ENCODE measurements at places on chromosomes 4 and X.
A peak's percentile ranks its signal among the peaks of the same experiment; 100 is the strongest.

DNA sequence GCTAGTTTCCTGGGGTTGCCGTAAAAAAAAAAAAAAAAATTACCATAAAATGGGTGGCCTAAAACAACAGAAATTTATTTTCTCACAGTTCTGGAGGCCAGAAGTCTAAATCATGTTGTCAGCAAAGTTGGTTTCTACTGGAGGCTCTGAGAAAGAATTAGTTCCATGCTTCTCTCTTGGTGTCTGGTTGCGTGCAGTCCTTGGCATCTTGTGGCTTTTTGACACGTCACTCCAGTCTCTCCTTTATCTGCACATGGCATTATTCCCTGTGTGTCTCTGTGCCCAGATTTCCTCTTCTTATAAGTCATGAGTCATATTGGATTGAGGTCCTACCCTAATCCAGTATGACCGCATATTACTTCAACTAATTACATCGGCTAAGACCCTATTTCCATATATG lies 38.7 kb downstream of the SPATA4 start:
- no peak for DNase-seq

DNA sequence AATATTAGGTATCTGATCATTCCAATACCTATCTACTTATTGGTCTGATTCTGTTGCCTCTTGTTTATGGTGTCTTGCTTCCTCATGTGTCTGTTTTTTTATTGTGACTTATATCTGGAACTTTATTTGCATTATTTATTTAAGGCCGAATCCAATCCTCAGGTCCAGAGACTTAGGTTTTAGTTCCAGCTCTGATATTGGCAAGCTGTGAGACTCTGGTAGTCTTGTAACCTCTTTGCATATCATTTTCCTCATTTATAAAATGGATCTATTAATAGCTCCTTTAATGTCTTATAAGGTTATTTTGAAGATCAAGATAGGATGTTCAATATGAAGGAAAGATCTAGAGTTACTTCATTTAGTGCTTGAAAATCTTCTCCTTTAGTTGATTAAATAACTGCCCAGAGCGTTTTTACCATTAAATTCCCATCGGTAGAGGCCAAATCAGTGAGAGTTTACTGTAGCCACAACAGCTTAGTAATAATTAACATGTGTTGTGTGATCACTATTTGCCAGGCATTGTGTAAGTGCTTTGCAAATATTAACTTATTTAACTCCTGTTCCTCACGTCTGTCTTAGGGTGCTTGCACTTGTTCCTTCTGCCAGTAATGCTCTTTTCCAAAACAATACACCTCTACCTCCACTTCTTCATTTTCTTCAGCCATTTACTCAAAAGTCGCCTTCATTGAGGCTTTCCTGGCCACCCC lies 82.2 kb downstream of the CC2D2A start:
- DNase-seq, result no peak

- no peak for DNase-seq
These were observed 65.2 kb downstream of the PRDM5 start for GRCh38 chr4:120857312-120857711.

DNA sequence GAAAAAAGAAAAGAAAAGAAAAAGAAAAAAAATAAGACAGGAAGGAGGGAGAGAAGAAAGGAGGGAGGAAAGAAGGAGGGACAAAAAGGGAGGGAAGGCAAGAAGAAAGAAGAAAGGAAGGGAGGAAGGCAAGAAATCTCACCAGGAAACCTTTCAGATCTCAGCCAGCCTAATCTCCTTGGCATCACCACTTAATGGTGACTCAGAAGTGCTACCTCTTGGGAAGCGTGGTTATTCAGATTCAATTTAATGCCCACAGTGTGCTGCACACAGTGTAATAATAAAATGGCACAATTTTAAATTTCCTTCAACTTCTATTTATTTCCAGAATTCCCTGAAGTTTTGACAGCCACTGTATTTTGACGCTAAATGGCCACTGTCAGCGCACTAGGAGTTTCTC lies 50.3 kb downstream of the DKK2 start:
- no peak for DNase-seq

DNA sequence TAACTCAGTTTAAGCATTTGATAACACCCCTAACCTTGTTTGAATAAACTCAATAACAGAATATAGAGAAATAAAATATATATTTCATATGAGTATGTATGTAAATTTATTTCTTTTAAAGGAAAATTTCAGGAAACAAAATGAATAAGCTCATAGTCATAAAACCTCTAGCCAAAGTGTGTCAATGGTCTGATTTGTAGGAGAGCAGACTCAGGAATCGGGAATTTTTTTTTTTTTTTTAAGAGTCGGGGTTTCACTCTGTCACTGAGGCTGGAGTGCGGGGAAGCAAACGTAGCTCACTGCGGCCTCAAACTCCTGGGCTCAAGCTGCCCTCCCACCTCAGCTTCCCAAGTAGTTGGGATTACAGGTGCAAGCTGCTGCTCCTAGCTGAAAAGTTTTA lies 2.4 kb downstream of the PKD2 start:
- DNase-seq, result no peak

DNA sequence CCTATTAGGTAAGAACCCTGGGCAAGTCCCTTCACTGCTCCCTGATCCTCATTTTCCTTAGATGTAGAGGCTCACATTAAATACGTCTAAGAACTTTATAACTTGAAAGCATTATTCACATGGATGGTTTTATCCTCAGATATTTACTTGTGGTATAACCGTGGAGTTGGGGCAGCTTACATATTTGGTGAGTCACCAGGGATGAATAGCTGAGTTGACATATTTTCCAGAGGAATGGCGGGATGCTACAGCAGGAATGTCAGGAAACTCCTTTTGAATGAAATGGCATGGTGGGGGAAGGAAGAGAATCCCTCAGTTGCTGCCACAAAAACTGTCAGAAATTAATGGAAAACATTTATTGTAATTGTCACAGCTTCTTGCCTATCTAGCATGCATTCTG lies 165.3 kb upstream of the RPS6KA3 start:
- DNase-seq, result no peak

DNA sequence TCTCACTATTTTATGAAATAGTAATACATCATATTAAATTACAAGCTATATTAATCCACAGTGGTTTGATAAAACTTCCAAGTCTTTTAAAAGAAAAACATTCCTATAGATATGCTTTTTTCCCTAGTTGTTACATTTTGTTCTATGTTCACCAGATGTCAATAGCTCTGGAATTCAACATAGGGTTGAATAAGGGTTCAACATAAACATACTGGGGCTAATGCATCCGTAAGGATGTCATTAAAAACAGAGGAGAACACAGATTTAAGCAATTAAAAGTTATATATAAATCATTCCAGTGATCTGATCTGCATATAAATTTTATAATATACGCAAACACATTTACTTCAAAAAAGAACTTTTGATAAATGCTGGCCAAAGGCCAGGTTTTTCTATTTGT lies 32.5 kb downstream of the SULT1B1 start:
- DNase-seq, result peak; percentile 45

DNA sequence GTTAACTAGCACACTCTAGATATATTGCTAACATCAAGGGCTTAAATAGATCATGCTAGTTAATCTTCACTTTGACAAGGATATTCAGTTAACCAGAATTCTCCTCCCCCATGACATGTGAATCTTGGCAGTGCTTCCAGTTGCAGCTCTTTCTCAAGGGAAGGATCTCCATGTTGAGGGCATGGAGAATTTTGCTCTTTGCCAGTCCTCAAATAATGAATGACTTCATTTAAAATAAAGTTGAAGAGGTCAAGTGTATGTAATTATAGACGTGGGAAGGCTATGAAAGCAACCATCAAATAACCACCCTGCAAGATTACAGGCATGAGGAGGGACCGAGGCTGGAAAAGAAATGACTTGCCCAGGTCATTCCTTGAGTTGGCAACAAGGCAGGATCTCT lies 87.3 kb upstream of the CPEB2 start:
- DNase-seq, result no peak

DNA sequence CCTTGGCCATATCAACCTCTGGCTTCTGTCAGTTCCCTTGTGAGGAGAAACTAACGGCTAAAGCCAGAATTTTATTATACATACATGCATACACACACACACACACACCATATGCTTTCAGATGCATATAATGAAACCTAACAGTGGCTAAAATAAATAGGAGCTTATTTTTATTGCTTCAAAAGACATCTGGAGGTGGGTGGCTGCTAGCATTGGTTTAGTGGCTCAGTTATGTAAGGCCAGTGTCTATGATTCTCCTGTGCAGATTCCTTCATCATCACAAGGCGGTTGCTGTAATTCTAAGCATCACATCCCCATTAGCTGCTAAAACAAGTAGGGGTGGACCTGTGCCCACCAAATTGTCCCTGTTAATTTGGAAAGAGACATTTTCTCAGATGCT lies 110.8 kb downstream of the MAPK10 start:
- DNase-seq, result no peak

DNA sequence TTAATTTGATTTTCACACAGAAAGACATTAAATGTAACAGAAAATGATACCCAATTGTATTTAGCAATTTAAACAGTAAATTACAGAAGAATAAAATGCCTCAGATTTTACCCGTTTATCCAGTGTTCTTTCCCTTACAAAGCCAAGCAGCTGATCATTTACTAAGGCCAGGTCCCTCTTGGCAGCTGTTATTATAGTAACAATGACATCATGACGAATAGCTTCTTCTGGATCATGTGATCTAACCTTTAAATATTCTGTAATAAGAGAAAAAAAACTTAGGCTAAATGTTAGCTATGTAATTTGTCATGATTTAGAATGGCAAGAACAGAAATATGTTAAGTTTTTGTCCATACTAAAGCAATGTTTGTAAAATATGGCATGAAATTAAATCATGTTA lies 69.4 kb downstream of the PDS5A start:
- no peak for DNase-seq

DNA sequence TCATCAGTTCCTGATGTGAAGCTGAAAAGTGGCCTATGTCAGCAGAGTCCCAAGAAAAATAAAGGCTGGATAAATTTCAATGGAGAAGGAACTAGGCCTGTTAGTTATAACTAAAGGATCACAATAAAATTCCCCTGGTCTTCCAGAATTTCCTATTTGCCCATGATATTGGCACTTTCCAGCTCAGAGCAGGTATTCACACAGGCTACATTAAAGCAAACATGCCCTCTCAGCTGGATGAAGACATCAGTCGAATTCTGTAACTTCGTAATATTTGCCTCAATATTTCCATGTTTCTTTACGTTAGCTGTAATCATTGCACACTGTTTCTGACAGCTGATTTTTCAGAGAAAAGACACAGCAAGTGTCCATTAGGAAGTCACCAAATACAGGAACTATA lies 9.5 kb downstream of the HPGD start:
- DNase-seq, result no peak

GRCh38 chr4:145888393-145888792 lies 50.2 kb downstream of the ZNF827 start:
- DNase-seq, result no peak

DNA sequence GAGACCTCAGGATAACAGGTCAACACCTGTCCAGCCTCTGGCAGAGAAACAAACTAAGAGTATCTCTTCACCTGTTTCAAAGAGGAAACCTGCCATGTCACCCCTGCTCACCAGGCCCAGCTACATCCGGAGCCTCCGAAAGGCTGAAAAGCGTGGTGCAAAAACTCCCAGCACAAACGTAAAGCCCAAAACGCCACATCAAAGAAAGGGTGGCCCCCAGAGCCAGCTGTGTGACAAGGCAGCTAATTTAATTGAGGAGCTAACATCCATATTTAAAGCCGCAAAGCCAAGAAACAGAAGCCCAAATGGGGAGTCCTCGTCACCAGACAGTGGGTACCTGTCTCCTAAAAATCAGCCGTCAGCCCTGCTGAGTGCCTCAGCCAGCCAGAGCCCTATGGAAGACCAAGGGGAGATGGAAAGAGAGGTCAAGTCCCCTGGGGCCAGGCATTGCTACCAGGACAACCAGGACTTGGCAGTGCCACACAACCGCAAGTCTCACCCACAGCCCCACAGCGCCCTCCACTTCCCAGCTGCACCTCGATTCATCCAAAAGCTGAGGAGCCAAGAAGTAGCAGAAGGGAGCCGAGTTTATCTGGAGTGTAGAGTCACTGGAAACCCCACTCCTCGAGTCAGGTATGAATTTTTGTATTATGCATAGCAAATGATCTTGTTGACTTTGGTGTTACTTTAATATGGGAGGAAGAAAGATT lies 15.1 kb downstream of the PALLD start:
- no peak for DNase-seq

- DNase-seq, result no peak
These were observed 97.3 kb downstream of the GEMIN8 start for GRCh38 chrX:13932416-13932815.

- no peak for DNase-seq
These were observed 35.7 kb upstream of the GABRQ start for GRCh38 chrX:152601848-152602616.

GRCh38 chrX:101677028-101677427 lies 17.4 kb upstream of the ARMCX2 start:
- DNase-seq, result no peak

GRCh38 chrX:12721042-12721441 lies 70.2 kb upstream of the PRPS2 start:
- no peak for DNase-seq
